Kidney (tissue), 22 donors: ENCODE measurements at places on chromosomes 12 and 14.
A peak's percentile ranks its signal among the peaks of the same experiment; 100 is the strongest.

DNA sequence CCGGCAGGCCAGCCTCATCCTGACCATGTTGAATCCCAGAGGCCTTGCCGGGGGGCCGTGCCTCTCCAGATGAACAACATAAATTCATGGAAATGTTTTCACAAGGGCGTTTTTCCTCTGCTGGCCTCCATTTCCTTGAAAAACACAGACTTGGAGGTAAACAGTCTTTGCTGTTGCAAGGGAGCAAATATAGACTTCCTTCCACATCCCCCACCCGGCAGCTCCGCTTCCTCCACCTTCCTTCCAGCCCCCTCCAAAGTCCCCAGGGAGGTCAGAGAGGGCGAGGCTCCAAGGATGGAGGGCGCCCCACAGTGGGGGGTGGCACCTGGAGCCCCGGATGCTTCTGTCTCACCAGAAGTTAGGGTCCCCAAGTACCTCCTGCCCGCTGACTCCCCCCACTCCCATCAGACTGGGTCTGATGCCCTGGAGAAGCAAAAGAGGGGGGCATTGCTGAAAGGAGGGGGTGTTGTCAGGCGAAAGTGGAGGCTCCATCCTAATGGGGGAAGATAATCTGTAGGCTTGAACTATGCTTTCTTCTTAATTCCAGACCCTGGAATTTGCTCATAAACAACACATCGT lies 31.1 kb downstream of the CALM1 start:
- peak; percentile 59 for DNase-seq
- H3K4me1 ChIP-seq = no peaks in the 10 kb centered on the region
- H3K27ac ChIP-seq = no peak overlapping the region
- H3K4me3 ChIP-seq = no peak overlapping the region
- H3K27me3 ChIP-seq = no peaks in the 10 kb centered on the region

- H3K4me3 ChIP-seq = peak within 1 kb of the TSS; percentile 71
- no peaks in the 10 kb centered on the region for H3K27me3 ChIP-seq
- H3K27ac ChIP-seq = peak within 1 kb of the TSS; percentile 41
- peaks cover 8% of the 10 kb centered on the region for H3K36me3 ChIP-seq
- DNase-seq = peak; percentile 87
Measured at GRCh38 chr14:23056956-23057756, at the start of gene CDH24. TSS of gene CDH24 (minus strand) at chr14:23057520. CDS start at chr14:23055733, 1,787 bp downstream.

- no peaks in the 10 kb centered on the region for H3K4me1 ChIP-seq
- DNase-seq = peak; percentile 91
- H3K36me3 ChIP-seq = peaks cover 2% of the 10 kb centered on the region
- peak overlapping the region; percentile 99 for H3K27ac ChIP-seq
- H3K27me3 ChIP-seq = no peaks in the 10 kb centered on the region
Measured at GRCh38 chr12:6532927-6533652, 1.2 kb upstream of the GAPDH start.

GRCh38 chr12:48123169-48123568 lies 4.0 kb downstream of the PFKM start:
- no peak for DNase-seq
- H3K36me3 ChIP-seq = peaks cover 2% of the 10 kb centered on the region
- H3K4me1 ChIP-seq = no peaks in the 10 kb centered on the region
- no peak overlapping the region for H3K4me3 ChIP-seq
- H3K27ac ChIP-seq = no peak overlapping the region

GRCh38 chr14:68910540-68910939 lies 68.6 kb downstream of the ACTN1 start:
- H3K27me3 ChIP-seq = no peaks in the 10 kb centered on the region
- no peaks in the 10 kb centered on the region for H3K4me1 ChIP-seq
- no peak overlapping the region for H3K27ac ChIP-seq
- peaks cover 4% of the 10 kb centered on the region for H3K36me3 ChIP-seq
- no peak for DNase-seq

- H3K36me3 ChIP-seq = no peaks in the 10 kb centered on the region
- H3K4me3 ChIP-seq = no peak overlapping the region
- peaks cover 54% of the 10 kb centered on the region for H3K4me1 ChIP-seq
- DNase-seq = no peak
Measured at GRCh38 chr14:93039649-93040315, 75.9 kb downstream of the ITPK1 start.

DNA sequence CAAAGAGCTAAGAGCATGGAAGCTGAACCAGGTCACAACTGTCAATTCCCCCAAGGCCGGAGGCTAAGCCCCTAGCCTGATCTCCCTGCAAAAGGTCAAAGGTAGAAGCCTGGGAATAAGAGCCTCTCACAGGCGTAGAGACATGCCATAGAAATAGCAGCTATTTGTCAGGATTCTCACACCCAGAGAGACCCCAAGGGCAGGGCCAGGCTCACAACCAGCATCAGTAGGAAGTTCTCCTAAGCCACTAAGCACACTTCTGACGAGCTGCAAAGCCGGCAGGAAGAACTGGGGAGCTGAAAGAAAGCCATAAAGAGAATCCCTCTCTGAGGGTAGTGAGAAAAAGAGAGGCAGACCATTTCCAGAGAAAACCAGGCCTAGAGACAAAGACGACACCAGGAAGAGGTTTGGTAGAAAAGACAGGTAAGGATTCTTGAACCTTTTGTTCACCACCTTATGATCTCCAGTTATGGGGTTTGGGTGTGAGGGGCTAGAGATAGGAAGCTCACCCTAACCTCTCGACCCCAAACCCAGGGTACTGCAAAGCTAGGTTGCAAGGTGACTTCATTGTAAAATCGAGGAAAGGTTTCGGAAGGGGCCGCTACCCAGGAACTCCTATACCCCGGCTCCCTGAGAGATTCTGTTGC lies 1.0 kb downstream of the SMARCC2 start:
- DNase-seq = no peak
- peaks cover 19% of the 10 kb centered on the region for H3K36me3 ChIP-seq
- peak overlapping the region; percentile 25 for H3K27ac ChIP-seq
- peak overlapping the region; percentile 78 for H3K4me3 ChIP-seq
- H3K4me1 ChIP-seq = no peaks in the 10 kb centered on the region

DNA sequence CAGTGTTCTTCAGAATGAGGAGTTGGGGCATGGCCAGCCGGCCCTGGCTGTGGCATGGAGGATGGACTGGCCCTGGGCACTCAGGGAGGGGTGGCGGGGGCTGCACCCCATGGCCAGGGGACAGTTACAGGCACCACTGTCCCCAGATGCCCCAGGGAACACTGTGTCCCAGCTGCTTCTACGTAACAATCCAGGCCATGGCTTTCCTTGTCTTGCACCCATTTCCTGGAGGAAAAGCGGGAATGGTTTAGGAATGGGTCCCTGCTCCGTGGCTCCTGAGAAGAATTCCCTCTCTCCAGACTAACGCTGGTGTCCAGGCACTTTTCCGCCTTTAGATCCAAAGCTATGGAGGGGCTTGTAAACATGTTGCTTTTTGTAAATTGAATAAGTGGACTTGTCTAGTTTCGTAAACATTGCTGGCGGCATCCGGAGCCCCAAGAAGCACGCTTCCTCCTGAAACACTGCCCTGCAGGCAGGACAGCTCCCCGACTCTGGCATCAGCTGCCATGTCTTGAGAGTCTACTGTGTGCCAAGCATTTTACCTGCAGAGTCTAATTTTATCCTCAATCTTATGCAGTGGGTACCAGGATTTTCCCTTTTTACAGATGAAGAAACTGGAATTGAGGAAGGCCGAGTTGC lies 238.3 kb downstream of the SLC41A2 start:
- H3K27ac ChIP-seq = no peak overlapping the region
- H3K27me3 ChIP-seq = no peaks in the 10 kb centered on the region
- H3K4me1 ChIP-seq = no peaks in the 10 kb centered on the region
- no peak for DNase-seq

- H3K36me3 ChIP-seq = no peaks in the 10 kb centered on the region
- H3K27ac ChIP-seq = no peak overlapping the region
- H3K27me3 ChIP-seq = no peaks in the 10 kb centered on the region
- H3K4me1 ChIP-seq = no peaks in the 10 kb centered on the region
Measured at GRCh38 chr12:98769068-98769467, 124.0 kb downstream of the APAF1 start.

- H3K4me1 ChIP-seq = peaks cover 5% of the 10 kb centered on the region
- no peaks in the 10 kb centered on the region for H3K36me3 ChIP-seq
- peaks cover 2% of the 10 kb centered on the region for H3K27me3 ChIP-seq
Measured at GRCh38 chr12:85191-85666, 18.7 kb downstream of the IQSEC3 start.
